ENCODE measurements at places on chromosomes 5 and 9. TPM values are rescaled to one million over a fixed set of nuclear protein-coding genes. Genes with fewer than 3 reads are reported as not detected.

Gene EQTN
- total RNA-seq: 0.49 TPM

Gene CCDC180
- 8.2 TPM for total RNA-seq

Gene FBLL1
- 0.22 TPM for total RNA-seq

Gene MINAR2
- total RNA-seq: not detected

Gene TMOD1
- 25.3 TPM for total RNA-seq

Gene ZFP37
- total RNA-seq: 6.5 TPM

Gene ADAMTS16
- total RNA-seq: 2.7 TPM

Gene CCDC171
- total RNA-seq: 27.1 TPM

Gene SH3TC2
- total RNA-seq: 59.1 TPM

Gene SLC6A3
- total RNA-seq: not detected

Gene IPO11
- 39.9 TPM for total RNA-seq

Gene FOXI1
- not detected for total RNA-seq

Gene KIF12
- total RNA-seq: 0.22 TPM

Gene PSMB7
- total RNA-seq: 87.6 TPM

Gene MYOZ3
- 17.9 TPM for total RNA-seq

Gene IL9
- total RNA-seq: not detected

Gene IL33
- 61.1 TPM for total RNA-seq

Gene PCDHB6
- total RNA-seq: 2.4 TPM

Gene IRX4
- not detected for total RNA-seq

Gene AK1
- 61.0 TPM for total RNA-seq

Gene GRM6
- total RNA-seq: not detected

Gene SPOCK1
- total RNA-seq: 52.4 TPM

Gene SPINK13
- not detected for total RNA-seq

Gene TMEM252
- not detected for total RNA-seq

Gene UBE2QL1
- 0.94 TPM for total RNA-seq

Gene ABLIM3
- 67.6 TPM for total RNA-seq

Gene GKAP1
- 11.5 TPM for total RNA-seq

Gene LRSAM1
- total RNA-seq: 27.0 TPM

Gene EIF4E1B
- total RNA-seq: not detected

Gene ANKRA2
- total RNA-seq: 28.0 TPM

Gene NR3C1
- total RNA-seq: 148 TPM
